ENCODE measurements at places on chromosomes 6 and 20.

DNA sequence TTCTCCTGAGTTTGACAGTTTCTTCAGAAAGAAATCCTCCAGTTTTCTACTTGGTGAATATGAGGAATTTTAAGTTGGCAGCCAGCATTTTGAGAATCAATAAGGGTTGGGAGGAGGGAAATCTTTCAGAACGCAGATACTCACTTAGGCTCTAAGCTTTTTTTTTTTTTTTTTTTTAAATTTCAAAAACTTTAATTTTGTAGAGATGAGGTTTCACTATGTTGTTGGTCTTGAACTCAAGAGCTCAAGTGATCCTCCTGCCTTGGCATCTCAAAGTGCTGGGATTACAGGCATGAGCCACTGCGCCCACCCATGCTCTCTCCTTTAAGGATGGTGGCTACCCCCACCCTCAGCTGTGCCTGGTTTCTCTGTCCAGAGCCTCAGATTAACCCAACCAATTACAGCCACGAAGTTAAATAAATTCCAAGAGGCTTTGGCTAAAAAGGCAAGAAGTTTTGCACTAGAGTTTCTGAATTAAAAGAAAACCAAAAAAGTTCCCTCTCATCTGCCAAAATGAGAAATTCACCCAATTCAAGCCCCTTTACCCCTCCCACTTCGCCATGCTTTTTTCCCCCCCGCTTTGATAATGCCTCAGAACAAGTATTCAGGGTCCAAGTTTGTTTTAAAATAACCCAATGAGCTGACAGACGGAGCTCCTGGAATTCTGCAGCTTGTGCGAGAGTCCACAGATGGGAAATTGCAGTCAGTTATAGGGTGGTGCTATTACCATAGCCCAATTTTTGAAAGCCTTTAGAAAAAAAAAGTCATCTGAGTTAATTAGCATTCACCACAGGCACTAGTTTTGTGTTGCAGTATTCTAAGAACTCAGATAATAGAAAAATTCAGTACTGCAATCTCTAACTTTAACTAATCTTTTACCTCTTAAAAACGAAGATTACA is 94.3 kb upstream of the BEND3 start:
- DNase-seq = no peak

DNA sequence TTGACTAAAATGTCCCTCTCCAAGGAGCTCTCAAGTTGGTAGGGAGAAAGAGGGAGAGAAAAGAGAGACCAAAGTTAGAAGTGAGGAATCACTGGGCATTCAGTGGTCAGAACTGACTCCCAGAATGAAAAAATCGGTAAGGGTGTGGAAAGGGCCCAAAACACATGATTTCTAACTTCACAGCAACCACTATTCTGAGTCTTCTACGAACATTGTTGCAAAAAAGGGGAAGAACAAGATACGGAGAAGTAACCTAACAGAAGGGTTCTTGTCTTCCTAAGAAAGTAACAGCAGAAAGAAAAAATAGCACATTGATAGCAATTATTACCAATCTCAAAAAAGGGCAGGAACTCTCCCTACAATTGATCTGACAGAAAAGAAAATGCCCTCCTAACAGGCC is 65.6 kb downstream of the ATP9A start:
- DNase-seq = no peak

DNA sequence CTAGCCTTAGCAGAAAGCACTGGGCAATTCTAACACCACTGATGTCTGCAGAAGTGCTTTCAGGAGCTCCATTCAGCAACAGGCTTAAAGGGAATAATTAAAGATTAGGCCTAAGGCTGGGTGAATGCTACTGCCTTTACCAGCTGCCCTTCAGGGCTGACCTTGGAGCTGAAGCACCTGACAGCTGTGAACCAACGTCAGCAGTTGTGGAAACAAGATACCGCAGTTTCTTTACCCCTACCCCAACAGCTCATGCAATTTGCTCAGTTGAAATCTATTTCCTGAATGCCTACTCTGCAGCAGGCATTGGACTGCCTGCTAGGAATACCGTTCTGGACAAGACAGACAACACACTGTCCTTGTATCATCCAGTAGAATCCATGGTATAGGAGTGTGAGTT is 51.5 kb upstream of the ADTRP start:
- DNase-seq = no peak

DNA sequence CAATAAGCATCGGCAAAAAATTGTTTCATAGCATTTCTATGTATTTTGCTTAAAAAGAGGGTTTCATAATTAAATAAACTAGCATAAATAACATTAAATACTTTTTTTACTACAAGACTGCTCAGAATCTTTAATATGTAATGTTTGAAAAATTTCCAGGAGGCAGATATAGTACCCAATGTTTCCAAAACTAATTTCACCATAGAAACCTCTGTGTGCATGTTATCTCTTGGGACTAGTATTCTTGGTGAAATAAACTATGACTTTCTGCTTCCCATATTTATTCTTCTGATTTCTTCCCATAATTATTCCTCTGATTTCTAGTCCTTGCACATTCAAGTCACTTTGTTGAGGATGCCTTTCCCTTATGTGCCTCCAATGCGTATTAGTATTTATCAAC is 94.5 kb downstream of the PTPRK start:
- no peak for DNase-seq

DNA sequence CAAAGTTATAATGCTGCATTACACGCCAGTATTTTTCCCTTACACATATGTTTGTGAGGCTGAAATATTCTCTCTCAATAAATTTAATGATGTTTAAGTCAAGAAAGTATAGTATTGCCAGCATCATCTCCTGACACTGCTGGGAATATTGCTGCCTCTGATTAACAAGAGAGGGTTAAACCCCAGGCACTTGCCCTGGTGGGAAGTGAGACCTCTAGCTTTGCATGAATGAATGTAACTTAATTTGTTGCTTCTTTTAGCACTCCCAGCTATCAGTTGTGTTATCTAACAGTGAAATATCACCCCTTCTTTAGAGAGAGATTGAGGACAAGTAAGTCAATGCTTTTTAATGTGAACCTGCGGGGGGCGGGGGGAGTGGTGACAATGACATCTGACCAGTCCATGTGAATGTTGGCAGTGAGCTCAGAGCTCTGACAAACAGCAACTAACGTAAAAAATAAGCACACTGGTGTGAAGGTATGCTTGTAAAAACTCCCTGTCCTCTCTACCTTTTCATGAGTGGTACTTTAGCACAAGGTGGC is 9.8 kb downstream of the FOXA2 start:
- DNase-seq = no peak

- DNase-seq = no peak
Observed at GRCh38 chr20:44834693-44835092, 24.3 kb upstream of the RIMS4 start.

GRCh38 chr6:16700202-16700915 is 60.9 kb downstream of the ATXN1 start:
- DNase-seq = no peak

GRCh38 chr6:169763881-169764280 is 12.5 kb downstream of the ERMARD start:
- DNase-seq = no peak

DNA sequence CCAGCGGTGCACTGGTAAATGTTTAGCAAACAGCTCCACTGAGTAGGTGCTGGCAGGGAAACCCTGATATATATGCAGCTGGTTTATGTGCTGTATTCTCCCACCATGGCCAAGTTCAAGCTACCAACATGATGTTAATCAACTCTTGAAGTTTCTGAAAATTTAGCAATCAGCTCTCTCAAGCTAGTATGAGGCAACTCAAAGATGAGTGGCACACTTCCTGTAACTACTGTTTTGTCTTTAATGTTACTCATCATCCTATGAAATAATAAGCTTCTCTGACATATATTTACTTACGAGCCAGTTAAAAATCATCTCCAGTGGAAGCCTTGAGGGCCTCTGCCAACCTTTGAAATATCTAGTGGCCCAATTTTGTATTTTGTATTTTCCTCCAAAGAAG is 54.7 kb downstream of the TRMT6 start:
- peak; percentile 74 for DNase-seq

DNA sequence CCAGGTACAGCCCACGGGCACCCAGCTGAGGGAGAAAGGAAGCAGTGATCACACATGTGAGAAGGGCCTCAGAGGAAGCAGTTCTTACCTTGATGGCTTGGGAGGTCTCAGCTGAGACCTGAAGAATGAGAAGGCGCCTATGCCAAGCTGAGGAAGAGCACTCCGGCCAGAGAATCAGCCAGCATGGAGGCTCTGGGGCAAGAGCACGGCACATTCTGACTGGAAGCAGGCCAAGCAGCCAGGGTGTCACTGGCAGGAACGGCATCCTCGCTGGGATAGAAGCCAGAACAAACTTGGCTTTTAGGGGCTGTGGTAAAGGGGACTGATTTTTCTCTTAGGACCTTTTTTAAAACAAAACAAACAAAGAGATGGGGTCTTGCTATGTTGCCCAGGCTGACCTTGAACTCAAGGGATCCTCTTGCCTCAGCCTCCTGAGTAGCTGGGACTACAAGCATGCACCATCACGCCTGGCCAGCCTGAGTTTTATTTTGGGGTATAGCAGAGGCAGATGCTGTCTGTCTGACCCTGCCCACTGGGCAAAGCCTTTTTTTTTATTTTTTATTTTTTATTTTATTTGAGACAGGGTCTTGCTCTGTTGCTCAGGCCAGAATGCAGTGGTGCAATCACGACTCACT is 17.6 kb downstream of the GHRH start:
- no peak for DNase-seq

DNA sequence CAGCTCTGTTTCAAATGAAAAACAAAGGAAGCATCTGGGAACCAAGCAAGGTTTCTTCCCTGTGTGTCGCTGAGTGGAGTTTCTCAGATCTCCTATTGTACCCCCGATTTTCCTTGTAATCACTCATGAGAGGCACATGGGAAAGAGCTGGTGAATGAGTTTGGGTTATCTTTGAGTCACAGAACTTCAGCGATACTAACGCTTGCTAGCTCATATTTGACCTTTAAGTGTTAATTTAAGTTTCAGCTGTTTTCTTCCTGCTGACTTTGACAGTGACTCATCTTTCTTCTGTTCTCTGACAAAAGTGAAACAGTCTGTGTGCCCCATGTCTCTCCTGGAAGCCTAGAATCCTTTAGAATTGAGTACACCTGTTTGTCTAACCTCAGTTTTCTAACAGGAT is 261.1 kb upstream of the RGS17 start:
- DNase-seq = peak; percentile 33

GRCh38 chr6:144330017-144330987 is 45.2 kb downstream of the UTRN start:
- peak; percentile 76 for DNase-seq

DNA sequence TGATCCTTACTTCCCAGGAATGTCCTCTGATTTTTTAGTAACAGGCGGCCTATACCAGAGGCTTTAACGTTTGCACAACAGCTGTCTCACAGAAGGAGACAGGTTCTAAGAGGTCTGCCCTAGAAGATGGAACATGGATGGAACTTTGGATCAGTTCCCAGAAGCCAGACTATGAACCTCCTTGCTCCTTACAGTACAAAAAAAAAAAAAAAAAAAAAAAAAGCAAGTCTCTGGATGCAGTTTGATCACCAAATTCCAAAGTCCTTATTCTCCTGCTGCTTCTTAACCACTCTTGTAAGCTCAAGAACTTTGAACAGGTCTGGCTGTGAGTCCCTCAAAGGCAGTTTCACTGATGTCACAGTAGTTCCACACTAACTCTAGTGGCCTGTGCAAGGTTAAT is 2.0 kb upstream of the TRMT11 start:
- DNase-seq = no peak

GRCh38 chr6:1950631-1951030 is 294.8 kb downstream of the GMDS start:
- no peak for DNase-seq

- DNase-seq = no peak
Observed at GRCh38 chr20:30598460-30599230, 658.8 kb upstream of the DEFB115 start.

GRCh38 chr20:54431156-54431944 is 44.0 kb upstream of the DOK5 start:
- DNase-seq = no peak

GRCh38 chr6:36443471-36444428 is 950 bp downstream of the KCTD20 start:
- peak; percentile 41 for DNase-seq

- DNase-seq = peak; percentile 44
Observed at GRCh38 chr20:25353747-25354705, 36.6 kb downstream of the ABHD12 start.

DNA sequence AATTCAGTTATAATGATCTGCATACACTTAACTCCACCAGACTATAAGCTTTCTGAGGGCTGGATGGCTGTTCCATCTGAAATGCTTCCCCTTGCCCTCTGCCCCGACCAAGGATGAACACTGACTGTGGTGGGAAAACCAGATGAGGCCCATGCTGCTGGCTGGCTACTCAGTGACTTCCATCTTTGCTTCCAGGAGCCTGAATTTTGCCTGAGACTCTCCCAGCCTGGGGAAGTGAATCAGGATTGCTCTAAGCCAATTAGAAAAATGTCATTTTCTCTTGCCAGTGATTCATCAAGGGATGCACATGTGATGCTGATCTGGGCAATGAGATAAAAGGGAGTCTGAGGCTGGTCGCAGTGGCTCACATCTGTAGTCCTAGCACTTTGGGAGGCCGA is 1.7 kb upstream of the TOMM34 start:
- DNase-seq = peak; percentile 54

GRCh38 chr20:36154700-36155628 is at the start of gene EPB41L1:
EPB41L1 (plus strand) TSS chr20:36154740; CDS start chr20:36173778, 19,038 bp downstream.
- no peak for DNase-seq

DNA sequence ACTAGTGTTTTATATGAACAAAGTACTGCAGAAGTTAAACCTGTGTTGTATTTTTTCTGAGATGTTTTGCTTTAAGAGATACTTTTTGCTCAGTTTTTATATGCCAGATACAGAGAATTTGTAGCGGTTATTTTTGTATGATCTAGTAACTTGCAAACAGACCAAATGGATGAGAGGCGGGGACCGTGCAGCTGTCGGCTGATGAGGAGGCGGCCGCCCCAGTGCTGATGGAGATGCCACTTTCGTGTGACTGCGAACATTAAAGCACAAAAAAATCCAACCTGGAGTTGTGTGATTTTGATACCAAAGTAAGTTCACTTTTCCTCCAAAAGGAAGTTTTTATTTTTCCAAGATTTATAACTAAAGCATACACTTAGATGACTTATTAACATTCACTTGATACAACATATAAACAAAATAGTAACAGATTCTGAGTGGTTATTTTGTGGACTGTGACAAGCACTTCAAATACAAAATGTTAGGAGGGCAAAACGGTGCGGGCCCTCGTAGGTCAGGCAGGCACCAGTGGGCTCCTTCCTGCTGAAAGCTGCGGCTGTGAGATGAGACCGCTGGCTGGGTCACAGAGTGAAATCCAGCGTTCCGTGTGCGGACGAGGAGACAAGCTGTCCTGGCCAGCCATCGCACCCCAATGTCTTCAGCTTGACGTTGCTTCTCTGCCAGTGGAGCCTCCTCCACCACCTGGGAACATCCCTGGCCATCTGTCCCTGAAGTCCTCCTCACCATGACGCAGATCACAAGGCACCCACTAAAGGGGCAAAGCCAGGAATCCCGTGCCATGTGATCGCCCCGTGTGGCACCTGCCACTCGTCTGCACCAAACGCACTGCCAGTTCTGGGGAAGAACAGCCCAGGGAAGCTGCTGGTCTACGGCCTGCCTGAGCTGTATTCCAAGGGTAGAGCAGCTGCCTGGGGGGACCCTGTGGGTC is 4.0 kb upstream of the OGFR start:
- DNase-seq = no peak

Data from bronchial epithelial cell (primary cell).